ENCODE measurements at places on chromosomes 16 and 17.
A peak's percentile ranks its signal among the peaks of the same experiment; 100 is the strongest.

- DNase-seq = no peak
Observed at GRCh38 chr16:5442054-5442453, 344.5 kb upstream of the EEF2KMT start.

DNA sequence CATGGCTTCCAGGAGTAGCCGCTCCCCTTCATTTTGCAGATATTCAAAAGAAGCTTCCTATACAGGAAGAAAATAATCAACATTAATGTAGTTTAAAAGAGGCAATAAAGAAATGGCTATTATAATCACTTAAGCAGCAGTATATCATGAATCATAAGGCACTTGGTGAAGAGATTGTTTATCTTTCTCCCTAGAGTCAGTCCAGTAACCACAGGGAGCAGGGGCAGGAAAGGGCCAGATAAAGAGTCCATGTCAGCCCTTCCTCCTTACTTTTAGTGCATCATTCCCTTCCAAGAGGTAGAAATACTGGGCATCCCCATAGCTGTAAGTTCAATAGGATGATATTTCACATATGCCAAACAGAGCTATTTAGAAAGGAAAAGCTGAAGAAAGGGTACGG lies 184.6 kb upstream of the C17orf78 start:
- DNase-seq = no peak

DNA sequence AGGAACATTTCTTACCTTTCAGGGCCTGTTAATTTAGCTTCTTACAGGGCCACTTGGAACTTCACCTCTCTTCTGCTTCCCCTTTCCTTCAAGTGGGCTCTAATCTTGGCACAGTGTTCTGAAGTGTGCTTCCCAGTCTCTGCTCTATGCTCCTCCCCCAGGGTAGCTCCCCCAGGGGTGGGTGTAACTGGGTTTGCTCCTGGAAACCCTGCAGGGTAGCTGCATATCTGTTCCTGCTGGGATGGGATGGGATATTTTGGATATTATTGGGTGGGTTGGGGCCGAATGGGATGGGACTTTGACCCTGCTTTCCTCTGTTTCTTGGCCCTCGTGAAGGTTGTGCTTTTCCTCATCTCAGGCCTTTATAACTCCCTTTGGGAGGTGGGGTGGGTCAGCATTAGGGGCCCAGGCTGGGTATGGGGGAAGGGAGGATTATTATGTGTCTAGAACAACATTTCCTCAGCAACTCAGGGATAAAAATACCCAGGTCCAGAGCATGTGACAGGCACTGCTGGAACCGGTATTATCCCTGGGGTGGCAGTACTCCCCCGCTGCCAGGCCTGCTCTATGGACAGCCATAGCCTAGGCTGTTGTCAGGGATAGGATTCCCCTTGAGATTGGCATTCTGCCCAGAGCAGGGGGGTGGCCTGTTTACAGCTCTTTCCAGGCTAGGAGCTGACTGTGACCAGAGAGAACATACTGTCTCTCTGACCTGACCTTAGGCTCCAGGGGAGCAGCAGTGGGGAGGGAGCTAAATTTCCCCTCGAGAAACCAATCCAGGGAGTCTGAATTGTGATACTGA lies 5.0 kb downstream of the NFE2L1 start:
- no peak for DNase-seq

DNA sequence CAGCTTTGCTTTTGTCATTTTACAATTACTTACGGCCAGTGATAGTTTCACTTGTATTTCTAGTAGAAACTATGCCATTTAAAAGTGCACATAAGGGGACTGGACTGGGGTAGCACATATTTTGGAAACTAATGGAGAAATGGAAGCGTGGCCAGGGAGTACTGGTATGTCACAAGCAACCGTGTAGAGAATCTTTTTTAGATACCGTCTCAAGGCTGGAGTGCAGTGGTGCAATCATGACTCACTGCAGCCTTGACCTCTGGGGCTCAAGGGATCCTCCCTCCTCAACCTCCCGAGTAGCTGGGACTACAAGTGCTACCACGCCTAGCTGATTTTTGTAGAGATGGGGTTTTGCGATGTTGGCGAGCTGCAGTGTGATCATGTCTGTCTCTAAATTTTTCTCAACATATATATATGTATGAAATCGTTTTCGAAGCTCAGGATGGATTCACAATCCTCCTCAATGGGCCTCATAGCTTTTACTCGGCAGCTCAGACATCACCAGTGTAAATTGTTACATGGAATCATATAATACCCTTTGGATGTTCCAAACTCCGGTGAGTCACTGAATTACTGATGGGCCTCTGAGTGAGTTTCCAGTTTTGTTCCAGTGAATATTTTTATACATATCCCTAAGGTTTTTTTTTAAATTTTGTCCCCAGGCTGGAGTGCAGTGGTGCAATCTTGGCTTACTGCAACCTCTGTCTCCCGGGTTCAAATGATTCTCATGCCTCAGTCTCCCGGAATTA lies 51.7 kb downstream of the ZNF778 start:
- no peak for DNase-seq

- DNase-seq = no peak
Observed at GRCh38 chr17:14815079-14815478, 450.0 kb downstream of the PMP22 start.

DNA sequence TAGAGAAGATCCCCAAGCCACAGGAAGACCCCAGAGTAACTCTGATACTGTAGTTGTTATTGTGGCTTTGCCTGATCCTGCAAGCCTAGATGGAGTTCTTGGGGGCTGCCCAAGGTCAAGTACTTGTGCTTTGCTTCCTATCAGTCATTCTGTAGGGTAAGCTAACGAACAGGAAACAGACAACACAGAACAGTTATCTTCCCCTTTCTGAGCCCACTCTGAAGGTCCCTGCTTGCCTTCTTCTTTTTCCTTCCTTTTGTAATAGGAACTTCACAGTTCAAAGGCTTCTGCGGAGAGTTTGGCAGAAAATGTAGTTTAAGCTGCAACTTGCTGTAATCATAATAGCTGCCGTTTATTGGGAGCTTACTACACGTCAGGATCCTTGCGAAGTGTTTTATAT lies 494.1 kb upstream of the ERCC4 start:
- DNase-seq = no peak

DNA sequence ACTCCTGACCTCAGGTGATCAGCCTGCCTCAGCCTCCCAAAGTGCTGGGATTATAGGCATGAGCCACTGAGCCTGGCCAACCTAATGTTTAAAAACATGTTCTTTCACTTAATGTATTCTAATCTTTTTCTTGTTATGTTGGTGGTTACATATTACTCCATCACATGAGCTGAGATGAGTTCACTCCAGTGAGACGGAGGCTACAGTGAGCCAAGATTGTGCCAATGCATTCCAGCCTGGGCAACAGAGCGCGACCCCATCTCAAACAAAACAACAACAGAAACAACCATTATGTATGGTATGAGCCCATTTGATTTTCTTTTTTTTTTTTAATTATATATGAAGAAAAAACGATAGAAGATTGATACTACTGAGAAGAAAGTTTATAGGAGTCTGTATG lies 39.6 kb downstream of the SLC39A11 start:
- no peak for DNase-seq

GRCh38 chr16:51523400-51523799 lies 372.3 kb upstream of the SALL1 start:
- DNase-seq = no peak

- no peak for DNase-seq
Observed at GRCh38 chr16:16144416-16144815, 78.9 kb downstream of the ABCC6 start.

- DNase-seq = no peak
Observed at GRCh38 chr16:14344292-14344691, 273.2 kb downstream of the MRTFB start.

DNA sequence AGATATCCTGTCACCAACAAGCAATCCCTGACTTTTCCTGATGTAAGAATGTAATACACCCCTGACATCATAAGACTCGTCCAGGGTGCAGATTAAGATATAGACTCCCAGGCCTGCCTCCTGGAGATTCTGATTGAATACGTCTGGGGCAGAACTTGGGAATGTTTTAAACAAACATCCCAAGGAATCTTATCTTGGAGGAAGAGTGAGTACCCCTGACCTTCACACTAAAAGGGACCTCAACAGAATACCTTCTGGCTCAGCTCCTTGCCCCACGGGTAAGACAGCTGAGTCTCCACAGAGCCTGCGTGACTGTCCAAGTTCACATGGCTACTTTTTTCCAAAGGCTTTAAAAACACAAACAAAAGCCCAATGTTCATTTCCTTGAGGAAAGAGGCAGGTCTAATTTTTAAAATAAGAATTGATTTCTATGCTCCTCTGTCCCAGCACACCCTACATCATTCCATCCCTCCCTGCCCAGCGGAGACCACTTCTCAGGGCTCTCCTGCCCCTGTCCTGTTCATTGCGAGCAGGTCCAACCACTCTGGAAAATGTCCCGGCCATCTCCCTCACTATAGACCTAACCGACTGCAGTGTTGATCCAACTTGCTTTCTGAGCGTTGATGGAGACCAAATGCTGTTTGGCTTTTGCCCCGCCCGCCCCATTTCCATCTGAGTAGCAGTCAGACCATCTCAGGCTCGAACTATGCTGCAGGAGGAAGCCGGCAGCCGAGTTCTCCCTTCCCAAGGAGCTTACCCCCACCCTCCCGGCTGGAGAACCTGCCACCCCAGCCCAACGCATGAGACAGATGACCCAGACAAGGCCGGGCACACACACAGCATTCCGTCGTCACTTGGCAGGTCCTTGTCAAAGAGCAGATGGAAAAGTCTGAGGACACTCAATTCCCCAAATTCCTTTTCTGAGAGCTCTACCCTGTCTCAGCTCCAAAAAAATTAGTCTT lies 44.1 kb upstream of the MYH10 start:
- no peak for DNase-seq

DNA sequence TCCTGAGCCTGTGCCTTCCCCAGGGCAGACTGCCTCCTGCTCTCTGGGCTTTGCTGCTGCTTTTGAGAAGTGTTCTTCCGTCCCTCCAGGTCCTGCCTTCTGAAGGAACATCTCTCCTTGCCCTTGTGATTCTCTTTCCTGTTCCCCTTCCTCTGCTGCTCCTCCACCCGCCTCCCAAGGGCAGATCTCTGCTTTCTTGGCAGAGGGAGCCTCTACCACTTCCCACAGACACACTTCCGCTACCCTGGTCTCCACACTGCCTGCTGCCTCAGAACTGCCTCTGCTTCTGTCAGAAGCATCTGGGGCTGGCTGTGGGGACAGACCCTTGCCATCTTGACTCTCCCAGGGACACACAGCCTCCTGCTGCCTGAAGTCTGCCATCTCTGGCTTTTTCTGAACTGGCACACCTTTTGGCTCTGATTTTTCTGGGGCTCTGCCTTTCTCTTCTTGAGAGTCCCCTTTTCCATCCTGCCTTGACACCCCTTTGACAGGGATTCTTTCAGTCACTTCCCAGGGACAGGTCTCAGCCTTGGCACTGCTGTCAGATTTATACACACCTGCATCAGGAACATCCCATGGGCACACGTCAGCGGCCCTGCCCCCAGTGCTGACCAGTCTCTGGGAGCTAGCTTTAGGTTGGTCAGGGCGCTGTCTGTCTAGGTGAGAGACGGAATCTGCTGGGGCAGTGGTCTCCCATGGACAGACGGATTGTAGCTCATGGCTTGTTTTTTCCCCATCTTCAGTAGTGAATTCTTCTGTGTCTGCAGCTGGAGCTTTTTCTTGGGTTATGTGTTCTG lies 16.6 kb downstream of the GPR179 start:
- DNase-seq = no peak

- no peak for DNase-seq
Observed at GRCh38 chr16:12729448-12729847, 74.2 kb downstream of the CPPED1 start.

DNA sequence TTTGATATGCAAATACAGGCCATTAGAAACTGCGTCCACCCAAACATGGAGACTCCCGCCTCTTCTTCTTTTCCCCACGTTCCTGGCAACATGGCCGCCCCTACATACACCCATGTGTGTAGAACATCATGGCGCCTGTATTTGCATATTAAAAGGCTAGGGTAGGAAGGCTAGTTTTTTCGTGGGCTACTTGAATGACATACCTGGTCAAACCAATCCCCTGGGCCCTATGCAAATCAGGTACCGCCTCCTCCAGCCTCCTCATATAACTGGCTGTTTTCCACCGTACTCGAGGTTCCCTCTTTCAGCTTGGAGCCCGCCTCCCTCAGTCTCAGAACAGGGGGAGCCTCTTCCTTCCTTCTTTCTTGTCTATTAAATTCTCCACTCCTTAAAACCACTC lies 840 bp upstream of the CD300LB start:
- DNase-seq = peak; percentile 34
